ENCODE measurements at places on chromosomes 13 and 19.

DNA sequence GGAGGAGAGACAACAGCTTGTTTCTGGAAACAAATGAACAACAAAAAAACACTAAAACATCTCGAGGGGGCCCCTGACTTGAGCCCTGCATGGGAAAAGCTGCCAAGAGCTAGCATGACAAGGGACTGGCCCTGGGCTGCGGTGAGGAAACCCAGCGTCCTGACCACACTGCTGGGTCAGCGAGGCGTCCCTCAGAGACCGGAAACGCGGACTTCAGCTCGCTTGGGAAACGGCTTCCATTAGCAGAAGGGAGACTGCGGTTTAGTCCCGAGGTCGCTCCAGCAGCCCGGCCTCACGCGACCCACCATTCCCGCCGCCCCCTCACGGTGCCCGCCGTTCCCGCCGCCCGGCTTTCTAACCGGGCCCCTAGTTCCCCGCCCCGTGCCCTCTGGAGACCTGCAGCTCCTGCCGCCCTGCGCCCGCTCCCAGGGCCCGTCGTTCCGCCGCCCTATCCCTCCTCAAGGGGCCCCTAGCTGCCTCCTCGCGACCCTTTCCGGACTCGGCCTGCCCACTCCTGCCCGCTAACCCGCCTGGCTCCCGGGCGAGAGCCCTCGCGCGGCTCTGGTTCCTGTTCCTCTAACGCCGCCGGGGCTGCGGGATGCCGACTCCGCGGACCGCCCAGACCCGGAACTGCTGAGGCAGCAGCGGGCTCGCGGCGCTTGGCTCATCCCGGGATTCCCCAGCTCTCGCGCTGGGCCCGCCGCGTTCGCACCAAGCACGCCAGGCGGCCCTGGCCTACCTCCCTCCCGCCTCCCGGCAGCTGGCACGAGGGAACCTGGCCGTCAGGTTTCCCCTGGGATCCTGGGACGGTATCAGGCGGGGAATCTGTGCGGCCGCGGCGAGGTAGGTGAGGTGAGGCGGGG, at the start of gene CCDC122:
Gene CCDC122, minus strand, starts transcription at position 849 of the 863 bp plus-strand sequence. CDS start 10,364 bp downstream, outside the sequence.
- DNase-seq = peak; percentile 47

- no peak for DNase-seq
These were observed 49.4 kb downstream of the SERP2 start for GRCh38 chr13:44422755-44423643.

- no peak for DNase-seq
These were observed at the start of gene ZNF541 for GRCh38 chr19:47573071-47574026. ZNF541 (minus strand) TSS chr19:47573148; CDS start chr19:47555856, 17,292 bp downstream.

DNA sequence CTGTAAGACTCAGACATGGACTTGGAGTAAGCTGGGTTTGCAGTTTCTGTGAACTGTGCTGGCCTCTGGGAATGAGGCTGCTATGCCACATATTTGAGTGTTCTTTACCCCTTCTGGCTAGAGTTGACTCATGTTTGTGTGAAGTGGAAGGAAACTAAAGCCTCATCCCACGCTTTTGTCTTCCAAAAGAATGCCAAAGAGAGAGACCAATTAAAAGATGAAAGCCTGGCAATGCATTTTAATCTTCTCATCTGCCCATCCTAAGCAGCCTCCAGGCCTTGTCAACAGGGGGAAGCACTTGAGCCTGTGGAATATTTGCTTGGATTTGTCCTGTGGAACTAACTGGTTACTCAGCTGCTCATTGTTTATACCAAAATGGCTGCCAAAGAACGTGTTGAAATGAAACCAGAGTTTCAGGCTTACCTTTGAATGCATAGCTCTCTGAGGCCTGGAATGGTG, 49.1 kb downstream of the LMO7 start:
- peak; percentile 43 for DNase-seq

DNA sequence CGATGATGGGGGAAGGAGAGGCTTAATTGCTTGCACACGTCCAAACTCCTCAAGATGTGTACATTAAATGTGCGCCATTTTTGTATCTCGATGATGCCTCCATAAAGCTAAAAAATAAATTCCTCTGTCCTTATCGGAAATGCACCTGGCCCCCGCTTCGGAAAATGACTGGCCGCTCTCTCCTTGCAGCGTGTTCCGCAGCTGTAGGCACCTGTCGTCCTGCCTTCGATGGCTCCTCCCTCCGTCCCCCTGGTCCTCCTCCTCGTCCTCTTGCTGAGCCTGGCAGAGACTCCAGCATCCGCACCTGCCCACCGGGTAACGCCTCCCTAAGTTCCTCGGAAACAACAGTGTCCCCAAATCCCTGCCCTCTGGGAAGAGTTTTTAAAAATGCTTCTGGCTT, 1.1 kb downstream of the GALP start:
- DNase-seq = no peak

GRCh38 chr19:15115080-15115479, 7.9 kb downstream of the SYDE1 start:
- peak; percentile 37 for DNase-seq

DNA sequence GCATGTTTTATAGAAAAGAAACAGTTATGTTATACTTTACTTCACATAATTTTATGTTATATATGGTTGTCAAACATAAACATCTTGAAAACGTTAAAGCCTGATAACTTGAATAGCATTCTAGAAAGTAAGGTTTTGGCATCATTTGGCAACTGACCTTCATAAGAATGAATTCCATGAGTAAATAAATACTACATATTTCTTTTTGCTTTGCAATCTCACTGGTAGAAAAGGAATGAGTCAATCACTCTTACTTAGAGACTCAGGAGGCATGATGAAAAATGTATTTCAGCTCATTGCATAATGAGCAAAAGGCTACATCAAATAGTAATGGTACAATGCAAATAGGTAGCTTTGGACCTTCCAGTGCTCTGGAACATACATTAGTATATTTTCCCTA, 1381.9 kb downstream of the EFNB2 start:
- DNase-seq = peak; percentile 2

GRCh38 chr13:66809485-66809884, 420.7 kb downstream of the PCDH9 start:
- DNase-seq = no peak

- no peak for DNase-seq
These were observed 329.1 kb downstream of the NDFIP2 start for GRCh38 chr13:79810018-79810417.

DNA sequence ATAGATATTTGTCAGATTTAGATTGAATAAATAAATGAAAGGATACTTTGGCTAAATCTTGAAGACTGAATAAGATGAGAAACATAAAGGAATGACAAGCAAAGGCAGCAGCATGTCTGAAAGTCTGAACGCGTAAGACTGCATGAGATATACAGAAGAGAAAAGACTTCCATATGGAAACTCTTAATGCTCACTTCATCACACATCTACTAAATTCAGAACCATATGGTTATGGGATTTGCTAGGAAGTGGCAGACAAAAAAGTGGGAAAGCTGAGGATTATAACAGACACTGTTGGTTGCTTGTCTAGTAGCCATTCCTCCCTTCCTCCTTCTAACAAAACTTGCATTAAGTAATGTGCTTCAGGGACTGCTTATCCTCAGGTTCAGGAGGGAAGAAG, 446.7 kb downstream of the KCTD12 start:
- no peak for DNase-seq

- DNase-seq = peak; percentile 84
These were observed 21.0 kb downstream of the ITGBL1 start for GRCh38 chr13:101473458-101473857.

GRCh38 chr19:53580871-53581835, 43.2 kb downstream of the ZNF331 start:
- no peak for DNase-seq

- no peak for DNase-seq
These were observed 12.9 kb upstream of the RFXAP start for GRCh38 chr13:36806102-36806501.

GRCh38 chr13:60922576-60923231, 492.9 kb downstream of the PCDH20 start:
- no peak for DNase-seq

- DNase-seq = no peak
These were observed 59.8 kb downstream of the TRPM4 start for GRCh38 chr19:49217382-49217781.

DNA sequence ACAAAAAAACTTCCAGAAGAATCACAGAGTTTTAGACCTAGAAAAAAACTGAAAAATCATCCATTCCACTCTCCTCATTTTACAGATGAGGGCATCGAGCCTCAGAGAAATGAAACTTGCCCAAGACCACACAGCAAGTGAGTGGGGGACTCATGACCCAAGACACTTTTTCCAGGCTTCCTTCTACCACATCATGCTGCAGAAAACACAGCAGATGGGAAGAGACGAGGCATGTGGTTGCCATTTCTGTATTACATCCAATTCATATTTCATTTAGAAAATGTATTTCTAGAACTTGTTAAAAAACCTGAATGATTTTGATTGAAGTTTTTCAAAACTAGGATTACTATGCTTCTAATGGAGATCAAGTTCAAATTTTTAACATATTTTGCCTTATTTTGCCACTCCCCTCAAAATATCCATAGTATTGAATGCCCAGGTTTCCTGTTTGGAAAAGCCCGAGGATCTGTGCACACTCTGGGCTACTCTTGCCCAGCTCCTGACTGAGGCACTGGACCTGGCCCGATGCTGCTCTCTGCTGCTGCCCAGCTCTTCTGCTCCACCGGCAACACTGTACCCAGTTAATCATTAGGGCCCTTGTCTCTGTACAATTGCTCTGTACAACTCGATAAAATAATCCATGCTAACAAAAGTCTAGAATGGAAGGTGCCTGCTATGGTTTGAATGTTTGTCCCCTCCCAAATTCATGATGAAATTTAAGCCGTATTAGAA, 157.4 kb downstream of the EFNB2 start:
- DNase-seq = no peak

- DNase-seq = no peak
These were observed 22.3 kb upstream of the MYDGF start for GRCh38 chr19:4692251-4693077.

GRCh38 chr13:108855737-108856387, 226.5 kb downstream of the MYO16 start:
- no peak for DNase-seq

DNA sequence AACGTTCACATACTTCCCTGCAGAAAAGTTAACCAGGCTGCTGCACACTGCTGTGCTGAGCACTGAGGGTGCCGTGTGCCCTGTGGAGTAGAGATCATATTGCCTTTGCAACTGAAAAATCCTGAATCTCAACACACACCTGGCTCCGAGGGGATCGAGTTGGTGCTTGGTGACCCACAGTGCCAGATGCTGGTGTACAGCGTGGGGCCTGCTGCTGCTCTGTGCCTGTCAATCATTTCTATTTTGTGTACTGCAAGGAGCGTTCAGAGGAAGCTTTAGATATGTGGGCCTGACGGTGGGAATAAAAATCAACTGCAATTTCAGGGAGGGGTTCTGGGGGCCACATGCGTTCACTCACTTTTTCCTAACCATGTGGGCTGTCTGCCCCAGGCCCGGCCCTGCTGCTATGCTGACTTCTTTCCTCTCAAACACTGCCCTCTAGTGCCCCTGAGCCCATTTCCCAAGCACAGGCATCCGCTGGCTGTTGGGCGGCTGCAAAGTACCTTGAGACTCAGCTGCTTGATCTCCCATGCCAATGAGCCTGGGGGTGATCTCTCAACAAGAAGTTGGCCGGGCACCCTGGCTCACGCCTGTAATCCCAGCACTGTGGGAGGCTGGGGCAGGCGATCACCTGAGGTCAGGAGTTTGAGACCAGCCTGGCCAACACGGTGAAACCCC, 9.7 kb upstream of the LENG8 start:
- peak; percentile 17 for DNase-seq

- DNase-seq = peak; percentile 64
These were observed 23.0 kb upstream of the NDFIP2 start for GRCh38 chr13:79457948-79458347.

- no peak for DNase-seq
These were observed 19.6 kb downstream of the LNX2 start for GRCh38 chr13:27600711-27601110.

- no peak for DNase-seq
These were observed 5.1 kb downstream of the NFKBIB start for GRCh38 chr19:38904581-38905539.

DNA sequence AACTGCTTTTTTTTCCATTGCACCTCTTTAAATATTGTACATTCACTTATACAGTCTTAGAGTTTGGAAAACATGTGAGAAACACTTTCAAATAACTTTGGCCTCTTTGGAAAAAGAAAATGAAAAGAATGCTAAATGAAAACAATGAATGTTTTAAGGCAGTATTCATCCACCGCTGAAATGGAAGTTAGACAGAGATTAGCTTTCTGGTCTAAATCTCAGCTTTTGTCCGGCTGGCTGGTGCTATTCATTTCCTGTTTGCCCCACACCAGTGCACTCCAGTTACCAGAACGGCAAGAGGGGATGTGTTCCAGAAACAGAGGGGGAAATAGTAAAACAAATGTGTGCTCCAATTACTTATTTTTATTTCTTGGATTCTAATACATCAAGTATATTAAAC, 1201.3 kb downstream of the EFNB2 start:
- peak; percentile 18 for DNase-seq

- DNase-seq = peak; percentile 43
These were observed 545 bp downstream of the RAD23A start for GRCh38 chr19:12946092-12946721.

DNA sequence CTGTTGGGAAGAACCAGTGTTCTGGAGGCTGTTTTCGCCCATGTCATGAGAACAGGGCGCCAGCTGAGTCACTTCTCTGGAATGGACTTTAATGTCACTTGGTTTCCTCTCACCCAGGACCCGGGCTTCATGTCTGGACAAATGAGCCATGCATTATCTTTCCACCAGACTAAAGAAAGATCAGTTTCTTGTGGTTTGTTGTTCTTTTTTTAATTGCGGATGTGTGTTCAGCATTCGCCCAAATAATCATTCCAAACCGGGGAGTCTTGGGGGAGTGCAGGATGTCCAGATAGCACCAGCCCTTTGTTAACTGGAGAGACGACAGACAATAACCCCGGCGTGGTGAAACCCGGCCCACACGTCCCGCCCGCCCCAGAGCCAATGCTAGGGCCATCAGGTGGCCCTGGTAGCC, 102.5 kb downstream of the COL4A2 start:
- no peak for DNase-seq

GRCh38 chr19:28394725-28395124, 818.2 kb downstream of the UQCRFS1 start:
- DNase-seq = no peak

DNA sequence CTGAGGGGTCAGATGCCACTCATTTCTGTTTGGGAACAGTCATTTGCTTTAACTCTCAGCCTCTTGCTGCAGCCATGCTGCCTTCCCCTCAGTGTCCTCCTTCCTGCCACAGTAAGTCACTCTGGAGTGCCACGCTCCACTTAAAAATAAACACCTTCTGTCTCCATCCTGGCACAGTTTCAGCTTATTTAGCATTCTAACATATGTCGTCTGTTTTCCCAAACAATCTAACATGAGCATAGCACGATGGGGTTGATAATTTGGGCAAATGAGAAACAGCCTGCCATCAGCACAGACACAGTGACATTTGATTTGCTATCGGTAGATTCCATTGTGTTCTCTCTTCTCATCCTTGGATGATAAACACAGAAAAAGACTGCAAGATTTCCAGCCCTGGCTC, 768.6 kb downstream of the UQCRFS1 start:
- DNase-seq = no peak
